ENCODE measurements at places on chromosomes 13 and 19.
A peak's percentile ranks its signal among the peaks of the same experiment; 100 is the strongest.

DNA sequence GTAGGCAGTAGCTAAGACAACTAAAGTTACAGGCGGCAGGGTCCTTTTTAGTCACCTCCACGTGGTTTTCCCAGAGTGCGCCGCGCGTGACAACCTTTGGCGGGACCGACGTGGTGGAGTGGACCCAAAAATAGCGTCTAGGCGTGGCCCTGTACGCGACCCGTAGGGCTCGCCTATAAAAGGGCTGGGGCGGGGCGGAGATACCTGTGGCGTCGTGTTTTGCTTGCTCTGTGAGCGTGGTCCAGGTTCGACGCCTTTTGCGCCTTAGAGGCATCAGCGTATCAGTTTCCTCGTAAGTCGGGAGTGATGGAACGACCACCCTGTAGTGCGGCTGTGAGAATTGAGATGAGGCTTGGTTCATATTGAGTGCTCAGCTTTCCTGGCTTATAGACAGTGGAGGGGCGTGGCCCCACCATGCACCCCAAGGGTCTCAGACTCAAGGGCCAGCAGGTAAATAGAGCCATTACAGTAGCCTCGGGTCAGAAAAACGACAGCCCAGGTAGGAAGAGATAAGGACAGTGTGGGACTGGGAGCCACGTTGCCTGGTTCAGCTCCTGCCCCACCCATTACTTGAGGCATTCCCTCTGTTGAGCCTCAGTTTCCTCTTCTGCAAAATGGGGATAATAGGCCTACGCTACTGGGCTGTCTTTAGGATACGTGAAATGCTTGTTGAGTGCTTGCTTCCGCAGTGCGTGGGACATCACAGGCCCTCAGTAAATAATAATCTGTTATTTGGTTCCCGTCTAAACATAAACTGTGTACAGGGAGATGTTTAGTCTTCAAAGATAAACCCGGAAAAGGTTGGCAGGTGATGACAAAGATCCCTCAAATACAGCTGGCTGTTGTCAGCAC, 693 bp upstream of the TMED1 start:
- no peak for DNase-seq

GRCh38 chr13:111965466-111966214, 101.3 kb upstream of the SOX1 start:
- no peak for DNase-seq

DNA sequence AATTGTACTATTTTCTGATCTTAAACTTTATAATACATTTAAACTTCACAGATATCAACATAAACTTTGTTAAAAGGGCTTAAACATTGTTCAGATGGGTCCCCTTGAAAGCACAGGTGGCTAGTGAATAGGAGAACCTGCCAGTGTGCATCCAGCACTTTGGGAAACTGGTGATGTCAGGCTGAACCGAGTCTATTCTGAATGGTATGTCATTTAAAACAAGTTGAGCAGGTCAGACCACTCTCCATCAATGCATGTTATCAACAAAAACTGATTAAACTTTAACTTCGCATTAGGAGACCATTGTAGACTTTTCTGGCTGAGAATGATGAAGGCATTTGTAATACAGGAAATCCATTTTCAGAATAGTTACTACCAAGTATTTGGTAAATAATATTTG, 50.1 kb upstream of the FREM2 start:
- peak; percentile 20 for DNase-seq

GRCh38 chr13:37094840-37095239, 10.6 kb downstream of the CSNK1A1L start:
- no peak for DNase-seq

DNA sequence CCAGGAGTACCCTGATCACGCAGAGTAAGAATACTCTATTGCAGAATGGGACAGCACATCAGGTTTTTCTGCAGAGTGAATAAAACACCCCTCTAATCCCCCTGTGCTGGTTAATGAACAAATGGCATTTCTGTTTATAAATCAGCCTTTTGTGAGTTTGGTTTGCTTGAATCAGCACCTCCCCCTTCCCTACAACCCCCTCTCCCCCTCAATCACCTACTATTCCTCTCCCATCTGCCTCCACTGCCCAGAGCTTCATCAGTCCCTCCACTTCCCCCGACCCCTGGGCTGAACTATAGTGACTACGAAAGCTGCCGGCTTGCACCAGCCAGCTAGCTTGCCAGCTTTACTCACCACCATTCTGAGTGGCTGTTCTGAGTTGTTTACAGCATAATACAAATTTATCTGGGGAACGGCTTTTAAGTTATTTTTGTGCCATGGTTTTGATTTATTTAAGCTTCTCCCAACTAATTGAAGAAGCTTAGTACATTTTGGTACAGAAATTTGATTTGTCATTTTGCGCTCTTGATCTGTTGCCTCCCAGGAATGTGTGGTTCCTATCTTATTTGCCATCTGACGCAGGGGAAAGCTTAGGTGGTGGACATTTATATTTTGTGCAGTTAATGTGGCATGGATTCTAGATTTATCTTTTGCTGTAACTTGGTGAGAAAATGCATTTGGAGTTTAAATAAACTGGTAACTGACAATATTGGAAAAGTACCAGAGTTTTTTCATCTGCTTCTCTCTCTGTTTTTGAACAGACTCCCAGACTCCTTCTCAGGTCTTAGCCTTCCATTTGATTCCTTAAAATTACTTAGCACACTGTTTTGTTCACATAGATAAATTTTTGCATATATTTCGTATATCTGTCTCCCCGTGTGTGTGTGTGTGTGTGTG, 41.7 kb upstream of the WDFY2 start:
- DNase-seq = no peak

- no peak for DNase-seq
Measured at GRCh38 chr13:30774214-30774730, 38.9 kb downstream of the ALOX5AP start.

- DNase-seq = no peak
Measured at GRCh38 chr13:93244141-93244917, 17.7 kb downstream of the GPC6 start.

DNA sequence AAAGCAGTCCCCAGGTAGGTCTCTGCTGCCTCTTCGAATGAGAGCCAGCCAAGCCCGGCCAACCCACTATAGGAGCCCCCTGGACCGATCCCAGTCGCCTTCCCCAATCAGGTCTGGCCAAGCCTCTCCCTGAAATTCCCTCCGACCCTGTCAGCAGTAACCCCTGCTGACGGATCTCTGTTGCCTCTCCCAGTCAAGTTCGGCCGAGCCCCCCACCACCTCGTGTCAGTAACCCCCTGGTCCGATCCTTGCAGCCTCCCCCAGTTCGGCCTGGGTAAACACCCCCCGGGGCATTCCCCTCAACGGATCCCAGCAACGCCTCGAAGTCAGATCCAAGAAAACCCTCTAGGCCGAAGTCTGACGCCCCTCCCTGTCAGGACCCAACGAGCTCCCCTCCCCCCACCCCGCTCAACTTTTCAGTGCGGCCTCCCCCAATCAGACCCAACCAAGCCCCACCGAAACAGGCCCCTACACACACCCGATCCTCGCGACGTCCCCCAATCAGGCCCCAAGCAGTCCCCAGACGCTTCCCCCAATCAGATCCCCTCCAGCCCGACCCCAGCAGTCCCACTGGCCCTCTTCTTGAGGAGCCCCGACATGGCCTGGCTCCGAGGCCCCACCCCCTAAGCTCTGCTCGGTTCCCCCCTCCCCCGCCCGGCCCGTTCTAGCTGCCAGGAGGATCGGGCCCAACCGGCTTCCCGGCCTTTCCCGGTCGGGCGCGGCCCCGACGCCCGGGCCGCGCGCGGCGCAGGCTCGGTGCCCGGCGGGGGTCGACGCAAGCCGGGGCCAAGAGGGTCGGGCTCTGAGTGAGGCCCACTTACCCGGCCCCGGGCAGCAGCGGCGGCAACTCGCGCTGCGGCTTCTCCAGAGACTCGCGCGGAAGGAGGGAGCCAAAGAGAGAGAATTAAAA, 1.8 kb downstream of the TNPO2 start:
- peak; percentile 65 for DNase-seq

DNA sequence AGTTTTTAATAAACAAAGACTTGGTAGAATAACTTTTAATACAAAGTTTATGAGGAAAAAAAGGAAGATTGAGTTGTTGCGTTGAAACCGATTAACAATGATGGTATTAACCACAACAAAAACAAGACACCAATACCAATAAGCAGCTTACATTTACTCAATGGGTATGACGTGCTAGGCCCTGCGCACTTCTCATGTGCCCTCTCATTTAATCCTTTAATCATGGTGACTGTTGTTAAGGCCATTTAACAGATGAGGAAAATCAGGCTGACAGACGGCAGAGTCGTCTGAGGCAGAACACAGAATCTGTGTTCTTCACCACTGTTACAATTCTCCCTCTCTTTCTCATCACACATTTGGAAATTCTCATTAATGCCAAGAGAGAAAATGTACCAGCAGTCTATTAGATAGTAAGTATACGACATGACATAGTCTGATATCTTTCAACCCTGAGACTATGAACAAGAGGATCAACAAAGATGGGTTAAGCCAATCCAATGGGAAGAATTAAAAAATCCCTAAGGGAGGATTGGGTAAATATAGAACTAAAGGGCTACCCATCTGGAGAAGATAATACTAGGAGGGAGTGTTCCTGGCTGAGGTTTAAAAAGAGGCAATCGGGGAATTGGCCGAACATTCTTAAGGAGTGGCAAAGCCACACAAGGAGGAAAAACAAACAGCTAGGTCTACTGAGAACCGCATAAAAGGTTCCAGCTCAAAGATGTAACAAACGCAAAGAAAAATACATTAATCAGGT, 54.0 kb downstream of the DOCK9 start:
- DNase-seq = no peak

GRCh38 chr13:73081256-73081915, 22.6 kb downstream of the KLF5 start:
- no peak for DNase-seq

GRCh38 chr13:20901668-20902437, 693 bp downstream of the XPO4 start:
- DNase-seq = peak; percentile 25

GRCh38 chr19:51341976-51342580, at the start of gene VSIG10L:
Gene VSIG10L (minus strand): TSS chr19:51342139. CDS start chr19:51342124, 15 bp downstream.
- DNase-seq = no peak

DNA sequence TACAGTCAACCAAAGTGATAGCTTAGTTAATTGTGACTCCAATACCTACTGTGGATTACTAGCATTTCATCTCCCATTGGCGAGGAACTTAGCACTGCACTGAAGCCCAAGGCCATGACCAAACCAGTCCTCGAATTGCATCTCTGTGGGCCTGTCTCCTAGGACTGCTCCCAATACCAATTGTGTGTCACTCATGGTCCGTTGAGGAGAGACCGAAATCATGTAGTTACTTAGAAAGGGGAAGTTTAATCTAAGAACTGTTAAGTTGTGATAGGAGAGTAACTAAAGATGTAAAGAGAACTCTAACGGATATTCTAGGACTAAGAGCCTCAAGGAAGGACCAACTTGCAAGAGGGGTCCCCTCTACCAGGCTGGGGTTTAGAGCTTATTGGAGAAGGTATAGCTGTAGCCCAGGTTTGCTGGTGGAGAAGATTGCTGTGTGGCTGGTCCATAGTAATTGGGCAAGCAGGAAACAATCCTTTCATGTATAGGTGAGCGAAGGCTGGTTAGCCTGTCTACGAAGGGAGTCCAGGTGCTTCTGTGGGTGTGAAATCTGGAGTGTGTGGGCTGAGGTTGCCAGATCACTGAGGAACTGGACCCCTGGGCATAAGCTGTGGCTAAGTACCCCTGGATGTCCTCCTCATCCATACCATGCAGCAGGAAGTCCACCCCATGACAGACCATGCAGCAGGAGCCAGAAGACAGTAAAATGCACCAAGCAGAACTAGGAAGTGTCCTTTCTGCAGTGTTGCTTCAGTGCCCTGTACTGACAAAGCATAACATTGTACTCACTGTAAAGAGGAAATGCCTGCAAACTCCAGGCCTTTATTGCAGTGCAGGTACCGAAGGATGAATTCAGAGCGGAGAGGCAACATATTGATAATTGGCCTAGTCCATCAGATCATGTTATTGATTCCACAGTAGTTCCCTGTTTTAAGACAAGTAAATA, 30.8 kb downstream of the DNAJC3 start:
- no peak for DNase-seq

- DNase-seq = no peak
Measured at GRCh38 chr13:20337884-20338551, 105.9 kb upstream of the GJB6 start.

DNA sequence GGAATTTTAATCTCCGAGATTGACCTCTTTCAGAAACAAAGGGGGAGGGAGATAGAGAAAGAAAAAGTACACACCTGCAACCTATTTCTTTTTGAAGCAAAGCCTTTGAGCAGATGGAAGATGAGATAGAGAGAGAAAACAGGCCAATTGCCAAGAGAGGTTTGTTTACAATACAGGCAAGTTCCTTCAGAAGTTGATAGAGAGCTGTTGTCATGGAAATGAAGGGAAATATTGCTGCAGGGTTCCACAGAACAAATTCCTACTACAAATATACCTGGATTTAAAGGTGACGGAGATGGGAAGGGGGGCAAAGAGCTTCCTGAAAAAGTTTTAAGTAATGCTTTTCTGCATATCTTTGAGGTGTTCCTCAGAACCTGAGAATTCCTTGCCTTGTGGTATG, 388.4 kb downstream of the NDFIP2 start:
- no peak for DNase-seq

GRCh38 chr13:52158629-52159158, 703 bp downstream of the NEK3 start:
- DNase-seq = no peak

DNA sequence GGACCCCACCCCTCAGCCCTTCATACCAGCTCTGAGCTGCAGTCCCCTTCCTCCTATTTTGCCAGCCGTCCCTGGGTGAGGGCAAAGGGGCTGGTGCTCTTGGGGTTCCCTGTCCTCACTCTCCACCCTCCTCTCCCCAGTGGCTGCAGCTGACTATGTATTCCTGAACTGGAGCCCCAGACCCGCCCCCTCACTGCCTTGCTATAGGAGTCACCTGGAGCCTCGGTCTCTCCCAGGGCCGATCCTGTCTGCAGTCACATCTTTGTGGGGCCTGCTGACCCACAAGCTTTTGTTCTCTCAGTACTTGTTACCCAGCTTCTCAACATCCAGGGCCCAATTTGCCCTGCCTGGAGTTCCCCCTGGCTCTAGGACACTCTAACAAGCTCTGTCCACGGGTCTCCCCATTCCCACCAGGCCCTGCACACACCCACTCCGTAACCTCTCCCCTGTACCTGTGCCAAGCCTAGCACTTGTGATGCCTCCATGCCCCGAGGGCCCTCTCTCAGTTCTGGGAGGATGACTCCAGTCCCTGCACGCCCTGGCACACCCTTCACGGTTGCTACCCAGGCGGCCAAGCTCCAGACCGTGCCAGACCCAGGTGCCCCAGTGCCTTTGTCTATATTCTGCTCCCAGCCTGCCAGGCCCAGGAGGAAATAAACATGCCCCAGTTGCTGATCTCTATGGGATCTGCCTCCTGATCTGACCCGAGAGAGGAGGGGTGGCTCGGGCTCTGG, 2.4 kb downstream of the COX7A1 start:
- DNase-seq = no peak
